Karpas-422 (cell line): ENCODE measurements at places on chromosomes 6 and 20. TPM values are rescaled to one million over a fixed set of nuclear protein-coding genes. Genes with fewer than 3 reads are reported as not detected.
A peak's percentile ranks its signal among the peaks of the same experiment; 100 is the strongest.

GRCh38 chr6:13415283-13415682 is 72.1 kb downstream of the GFOD1 start:
- H3K27ac ChIP-seq: peak overlapping the region; percentile 38; the same call in 1 of the 2 replicates
- H3K4me3 ChIP-seq: no peak overlapping the region
- H3K36me3 ChIP-seq: peaks cover 6% of the 10 kb centered on the region; the same call in 1 of the 2 replicates
- DNase-seq: no peak

- H3K4me1 ChIP-seq: no peaks in the 10 kb centered on the region
- no peaks in the 10 kb centered on the region for H3K36me3 ChIP-seq
- no peak overlapping the region for H3K27ac ChIP-seq
- no peaks in the 10 kb centered on the region for H3K27me3 ChIP-seq
Measured at GRCh38 chr6:112362027-112362795, 15.1 kb downstream of the RFPL4B start.

Gene SLPI
- total RNA-seq: not detected in 2 replicates

GRCh38 chr6:26457264-26457805 is 420 bp upstream of the BTN2A1 start:
- H3K27me3 ChIP-seq: no peaks in the 10 kb centered on the region
- no peak overlapping the region for H3K27ac ChIP-seq
- peak overlapping the region; percentile 94 for H3K4me3 ChIP-seq
- no peak for DNase-seq

Gene TCP11
- total RNA-seq: 0.11 TPM in 1 of 2 replicates, not detected in the other
